ENCODE measurements at places on chromosomes 6 and 20. TPM values are rescaled to one million over a fixed set of nuclear protein-coding genes. Genes with fewer than 3 reads are reported as not detected.

The ALDH8A1 gene
- 0.18 TPM for total RNA-seq

GRCh38 chr6:5663739-5664138, 343.0 kb downstream of the NRN1 start:
- DNase-seq, result no peak

GRCh38 chr6:79787626-79788025, 156.5 kb downstream of the SH3BGRL2 start:
- no peak for DNase-seq

DNA sequence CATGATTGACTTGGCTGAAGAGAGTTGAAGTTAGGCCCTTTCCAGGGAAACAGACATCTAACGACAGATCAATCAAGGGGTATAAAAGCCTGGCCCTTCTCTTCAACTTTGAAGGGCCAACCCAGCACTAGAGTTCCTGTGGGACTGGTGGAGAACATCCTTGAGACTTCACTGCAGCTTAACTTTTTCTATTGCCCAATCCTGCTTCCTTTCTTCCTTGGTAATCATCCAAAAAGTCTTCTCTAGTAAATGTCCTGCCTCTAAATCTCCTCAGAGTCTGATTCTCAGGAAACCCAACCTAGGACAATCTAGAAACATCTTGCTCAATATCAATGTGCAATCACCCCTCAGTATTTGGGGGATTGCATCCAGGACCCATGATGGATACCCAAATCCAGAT, 1.9 kb downstream of the MKKS start:
- DNase-seq, result no peak
